ENCODE measurements at places on chromosomes 7 and 10.

DNA sequence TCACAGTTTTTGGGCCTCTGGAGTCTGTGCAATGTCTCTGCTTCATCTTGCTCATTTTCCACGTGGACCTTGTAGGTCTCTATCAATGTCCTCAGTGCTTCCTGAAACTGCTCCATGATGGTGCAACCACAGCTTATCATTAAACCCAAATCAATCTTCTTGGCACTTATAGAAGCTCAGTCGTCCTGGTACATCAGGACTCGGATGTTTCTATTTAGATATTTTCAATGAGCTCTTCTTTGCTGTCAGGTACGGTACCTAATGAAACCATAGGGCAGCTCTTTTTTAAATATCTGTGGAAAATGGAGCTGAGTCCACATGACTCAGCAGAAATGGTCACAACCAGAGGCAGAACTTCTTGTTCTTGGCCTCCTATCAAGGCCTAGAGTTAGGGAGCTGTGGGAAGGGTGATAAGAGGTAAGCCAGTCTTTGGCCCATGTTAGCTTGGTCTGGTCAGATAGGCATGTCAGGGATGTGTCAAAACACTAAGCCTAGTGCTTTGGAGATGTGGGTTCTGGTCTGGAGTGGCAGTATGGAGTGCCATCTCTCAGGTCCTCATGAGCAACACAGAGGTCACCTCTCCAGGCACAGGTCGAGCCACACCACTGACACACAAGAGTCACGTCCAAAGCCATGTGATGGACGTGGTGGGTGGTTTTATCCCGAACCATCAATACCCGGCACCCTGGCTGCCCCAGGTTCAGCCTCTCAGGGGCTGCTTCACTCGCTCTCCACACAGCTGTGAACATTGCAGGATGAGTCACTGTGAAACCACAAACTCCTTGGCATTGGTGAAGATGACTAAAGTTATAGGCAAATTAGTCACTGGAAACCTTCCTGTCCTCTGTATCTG lies 87.0 kb downstream of the TBXAS1 start:
- DNase-seq, result no peak

DNA sequence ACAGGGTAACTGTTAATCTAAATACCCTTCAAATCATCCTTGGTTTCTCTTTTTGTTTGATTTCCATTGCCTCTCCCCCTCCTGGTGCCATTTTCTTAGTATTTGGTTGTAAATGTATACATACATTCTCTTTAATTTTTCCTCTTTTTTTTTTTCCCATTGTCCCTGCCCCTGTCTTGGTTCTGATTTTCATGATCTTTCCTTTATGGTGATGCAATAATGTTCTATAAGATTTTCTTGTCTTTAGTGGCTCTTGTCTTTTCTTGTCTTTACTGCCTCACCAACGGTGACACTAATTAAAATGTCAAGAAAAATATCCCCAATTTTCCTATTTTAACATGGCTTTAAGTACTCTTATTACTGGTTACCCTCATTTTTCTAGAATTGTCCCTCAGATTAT lies 135.9 kb upstream of the POT1 start:
- no peak for DNase-seq

DNA sequence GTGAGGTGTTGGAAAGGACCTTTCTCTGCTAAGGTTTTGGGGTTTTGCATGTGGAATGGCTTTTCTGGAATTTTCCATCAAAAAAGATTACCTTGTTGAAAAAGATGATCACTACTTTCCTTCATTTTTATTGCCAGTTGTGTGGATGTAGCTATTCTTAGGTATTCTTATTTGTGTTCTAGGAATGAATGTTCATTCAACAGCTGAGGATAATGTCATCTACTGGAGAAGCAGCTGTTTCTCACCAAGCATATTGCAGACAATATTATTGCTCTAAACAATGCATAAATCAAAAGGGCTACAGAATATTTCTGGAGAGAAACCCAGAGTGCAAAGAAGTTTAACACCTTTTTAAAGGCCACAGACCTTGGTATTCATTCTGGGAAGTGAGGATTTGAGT lies 145.6 kb upstream of the CALCR start:
- DNase-seq, result no peak

GRCh38 chr7:1531979-1532455 lies 1.5 kb downstream of the MAFK start:
- no peak for DNase-seq

DNA sequence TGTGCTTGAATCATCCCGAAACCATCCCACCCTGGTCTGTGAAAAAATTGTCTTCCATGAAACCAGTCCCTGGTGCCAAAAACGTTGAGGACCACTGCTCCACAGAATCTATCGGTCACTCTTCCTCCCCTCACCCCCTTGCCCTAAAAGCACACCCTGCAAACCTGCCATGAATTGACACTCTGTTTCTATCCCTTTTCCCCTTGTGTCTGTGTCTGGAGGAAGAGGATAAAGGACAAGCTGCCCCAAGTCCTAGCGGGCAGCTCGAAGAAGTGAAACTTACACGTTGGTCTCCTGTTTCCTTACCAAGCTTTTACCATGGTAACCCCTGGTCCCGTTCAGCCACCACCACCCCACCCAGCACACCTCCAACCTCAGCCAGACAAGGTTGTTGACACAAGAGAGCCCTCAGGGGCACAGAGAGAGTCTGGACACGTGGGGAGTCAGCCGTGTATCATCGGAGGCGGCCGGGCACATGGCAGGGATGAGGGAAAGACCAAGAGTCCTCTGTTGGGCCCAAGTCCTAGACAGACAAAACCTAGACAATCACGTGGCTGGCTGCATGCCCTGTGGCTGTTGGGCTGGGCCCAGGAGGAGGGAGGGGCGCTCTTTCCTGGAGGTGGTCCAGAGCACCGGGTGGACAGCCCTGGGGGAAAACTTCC lies 784 bp upstream of the SERPINE1 start:
- no peak for DNase-seq

- no peak for DNase-seq
Measured at GRCh38 chr7:64892116-64892515, 11.0 kb upstream of the ZNF273 start.

DNA sequence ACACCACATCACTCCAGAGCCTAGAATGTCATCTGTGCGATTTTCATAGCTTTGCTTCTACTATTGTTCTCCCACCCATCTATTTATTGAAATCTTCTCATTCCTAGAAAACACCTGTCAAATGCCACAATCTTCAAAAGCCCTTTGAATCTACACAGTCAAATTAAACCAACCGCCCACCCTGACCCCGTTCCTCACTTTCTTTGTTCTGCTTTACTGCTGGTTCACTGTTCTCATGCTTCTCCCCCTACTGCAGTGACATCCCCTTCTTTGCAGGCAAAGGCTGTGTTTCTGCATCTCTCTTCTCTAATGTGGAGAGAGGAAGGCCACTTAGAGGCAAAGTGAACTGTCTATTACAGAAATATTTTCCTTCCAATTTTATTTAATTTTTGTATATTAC lies 152.4 kb upstream of the NEBL start:
- no peak for DNase-seq

DNA sequence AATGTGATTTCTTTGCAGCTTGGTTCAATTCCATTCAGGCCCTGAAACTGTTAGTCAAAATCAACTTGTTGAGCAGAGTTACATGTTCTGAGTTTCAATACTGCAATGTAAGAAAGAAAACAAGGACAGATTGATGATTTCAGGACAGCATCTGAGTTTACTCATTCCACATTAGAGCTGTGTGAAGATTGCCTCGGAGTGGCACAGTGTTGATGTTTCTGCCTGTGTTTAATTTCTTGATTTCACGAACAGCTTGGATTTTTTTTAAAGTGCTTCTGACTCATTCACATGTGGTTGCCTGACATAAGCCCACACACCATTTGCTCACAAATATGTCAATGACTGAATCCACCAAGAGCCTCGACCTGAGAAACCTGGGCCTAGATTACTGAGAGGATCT lies 101.2 kb upstream of the PARD3 start:
- DNase-seq, result no peak

GRCh38 chr7:107614425-107614824 lies 34.4 kb downstream of the BCAP29 start:
- DNase-seq, result no peak

DNA sequence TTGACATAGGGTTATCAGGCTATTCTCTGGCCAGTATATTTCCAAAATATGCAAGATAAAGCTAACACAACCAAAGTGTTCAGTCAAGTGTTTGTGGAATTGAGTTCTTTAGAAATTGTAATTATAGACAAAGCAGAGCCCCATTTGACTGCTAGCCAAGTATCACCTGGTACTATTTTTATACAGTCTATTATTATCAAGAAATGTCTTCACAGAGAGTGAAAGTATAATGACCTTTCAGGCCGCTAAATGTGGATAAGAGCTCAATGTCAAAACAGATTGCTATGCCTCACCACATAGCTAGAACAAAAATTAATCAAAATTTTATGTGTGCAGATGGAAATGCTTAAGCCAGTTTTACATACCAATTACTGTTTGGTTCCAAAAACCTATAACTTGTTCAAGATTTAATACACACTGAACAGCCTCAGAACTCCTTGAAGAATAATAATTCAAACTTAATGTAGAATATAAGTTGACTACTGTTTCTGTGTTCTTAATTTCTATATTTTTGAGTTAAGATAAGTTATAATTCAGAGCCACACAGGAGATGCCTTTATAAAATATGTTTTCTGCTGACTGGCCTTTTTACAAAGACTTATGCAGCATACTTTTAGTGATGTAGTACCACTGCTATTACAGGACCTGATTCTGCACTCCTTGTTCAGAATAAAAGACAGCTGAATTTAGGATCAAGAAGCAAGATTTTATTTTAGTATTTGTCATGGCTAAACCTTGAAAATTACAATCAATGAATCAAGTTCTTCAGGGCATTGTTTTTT lies 31.0 kb downstream of the PRPS1L1 start:
- DNase-seq, result no peak

DNA sequence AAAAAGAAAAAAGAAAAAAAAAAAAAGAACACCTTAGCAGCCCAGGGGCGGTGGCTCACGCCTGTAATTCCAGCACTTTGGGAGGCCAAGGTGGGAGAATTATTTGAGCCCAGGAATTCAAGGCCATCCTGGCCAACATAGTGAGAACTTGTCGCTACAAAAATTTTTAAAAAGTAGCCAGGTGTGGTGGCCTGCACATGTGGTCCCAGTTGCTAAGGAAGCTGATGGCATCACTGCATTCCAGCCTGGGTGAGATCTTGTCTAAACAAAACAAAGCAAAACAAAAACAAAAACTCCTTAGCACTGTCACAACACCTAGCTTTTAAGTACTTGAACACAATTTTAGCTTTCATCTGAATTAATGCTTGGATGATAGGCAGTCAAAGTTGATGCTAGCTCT lies 86.3 kb upstream of the MKLN1 start:
- DNase-seq, result no peak

Data from neuronal stem cell (in vitro differentiated cells).